ENCODE measurements at places on chromosomes 1 and 21.

GRCh38 chr1:24141311-24141997 lies 1.5 kb downstream of the IL22RA1 start:
- DNase-seq = no peak

- no peak for DNase-seq
Observed at GRCh38 chr1:5720936-5721335, 271.3 kb downstream of the NPHP4 start.

DNA sequence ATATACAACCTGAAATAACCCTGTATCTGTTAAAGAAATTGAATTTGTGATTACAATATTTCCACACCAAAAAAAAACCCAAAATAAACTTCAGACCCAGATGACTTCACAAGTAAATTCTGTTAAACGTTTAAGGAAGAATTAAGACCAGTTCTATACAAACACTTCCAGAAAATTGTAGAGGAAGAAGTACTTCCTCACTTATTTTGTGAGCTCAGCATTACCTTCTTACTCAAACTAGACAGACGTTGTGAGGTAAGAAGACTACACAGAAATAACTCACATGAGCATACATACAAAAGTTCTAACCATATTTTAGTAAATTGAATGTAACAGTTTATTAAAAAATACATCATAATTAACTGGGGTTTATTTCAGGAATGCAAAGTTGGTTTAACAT lies 18.8 kb downstream of the RALGPS2 start:
- DNase-seq = no peak

GRCh38 chr1:116314305-116314919 lies 58.6 kb upstream of the ATP1A1 start:
- DNase-seq = no peak

- DNase-seq = no peak
Observed at GRCh38 chr1:44433209-44433608, 28.2 kb downstream of the RNF220 start.

DNA sequence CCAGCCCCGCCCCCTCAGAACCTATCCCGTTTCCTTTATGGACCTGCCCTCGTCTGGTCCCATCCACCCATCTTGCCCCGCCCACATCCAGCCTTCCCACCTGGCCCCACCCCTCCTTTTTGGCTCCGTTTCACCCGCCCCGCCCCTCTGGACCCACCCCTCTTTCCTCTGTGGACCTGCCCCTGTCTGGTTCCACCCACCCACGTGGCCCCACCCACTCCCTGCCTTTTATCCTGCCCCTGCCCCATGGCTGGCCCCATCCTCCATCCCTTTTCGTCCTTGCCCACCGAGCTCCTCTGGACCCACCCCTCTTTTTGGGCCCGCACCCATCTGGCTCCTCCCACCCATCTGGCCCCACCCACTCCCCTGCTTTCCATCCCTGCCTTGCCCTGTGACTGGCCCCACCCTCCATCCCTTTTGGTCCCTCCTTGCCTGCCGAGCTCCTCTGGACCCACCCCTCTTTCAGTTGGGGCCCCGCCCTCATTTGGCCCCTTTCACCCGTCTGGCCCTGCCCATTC lies 177.3 kb downstream of the CAMTA1 start:
- DNase-seq = no peak
